HT1080 (cell line): ENCODE measurements at places on chromosomes 3 and 15.

GRCh38 chr3:24493746-24494617 is 668 bp downstream of the THRB start:
- peak; percentile 35 for DNase-seq

- DNase-seq: no peak
These were observed 47.5 kb downstream of the ZNF609 start for GRCh38 chr15:64507845-64508244.

GRCh38 chr3:120353463-120353862 is 4.3 kb upstream of the LRRC58 start:
- DNase-seq: no peak

- DNase-seq: no peak
These were observed 17.1 kb upstream of the KY start for GRCh38 chr3:134667956-134668355.

DNA sequence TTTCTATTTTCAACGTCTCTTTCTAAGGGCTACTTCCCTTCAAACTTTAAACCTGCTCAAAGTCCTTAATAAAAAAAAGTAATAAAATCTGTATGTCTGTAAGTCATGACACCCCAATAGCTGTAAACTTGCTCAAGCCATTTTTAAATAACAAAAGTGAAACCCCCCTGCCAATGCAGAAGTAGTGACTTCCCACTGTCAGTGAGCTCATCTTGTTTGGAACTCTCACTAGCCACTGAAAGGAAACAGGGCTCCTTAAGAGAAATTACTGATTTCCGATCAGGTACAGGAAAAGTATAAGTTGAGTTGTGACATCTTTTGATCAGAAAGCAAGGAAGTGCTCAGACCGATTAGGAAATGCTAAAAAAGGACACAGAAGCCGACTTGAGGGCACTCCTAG is 27.6 kb upstream of the GPR171 start:
- no peak for DNase-seq

DNA sequence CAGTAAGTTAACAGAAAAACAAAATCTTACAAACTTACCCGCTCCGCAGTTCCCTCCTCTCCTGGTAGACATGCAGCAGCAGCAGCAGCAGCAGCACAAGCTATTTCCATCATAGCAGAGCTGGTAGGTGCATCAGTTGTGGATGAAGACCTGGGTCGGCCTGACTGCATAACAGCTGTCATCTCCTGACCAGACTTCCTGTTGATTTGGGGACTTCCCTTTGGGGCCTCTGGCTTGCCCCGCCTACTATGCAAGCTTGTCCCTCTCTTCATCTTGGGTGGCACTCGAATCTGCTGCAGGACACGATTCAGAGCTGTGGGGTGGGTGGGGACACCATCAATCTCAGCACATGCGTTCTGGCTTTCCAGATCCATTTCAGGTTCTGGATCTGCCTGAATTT is 65.7 kb downstream of the TMCC1 start:
- no peak for DNase-seq

GRCh38 chr3:197974016-197974415 is 14.0 kb downstream of the LMLN start:
- DNase-seq: no peak

DNA sequence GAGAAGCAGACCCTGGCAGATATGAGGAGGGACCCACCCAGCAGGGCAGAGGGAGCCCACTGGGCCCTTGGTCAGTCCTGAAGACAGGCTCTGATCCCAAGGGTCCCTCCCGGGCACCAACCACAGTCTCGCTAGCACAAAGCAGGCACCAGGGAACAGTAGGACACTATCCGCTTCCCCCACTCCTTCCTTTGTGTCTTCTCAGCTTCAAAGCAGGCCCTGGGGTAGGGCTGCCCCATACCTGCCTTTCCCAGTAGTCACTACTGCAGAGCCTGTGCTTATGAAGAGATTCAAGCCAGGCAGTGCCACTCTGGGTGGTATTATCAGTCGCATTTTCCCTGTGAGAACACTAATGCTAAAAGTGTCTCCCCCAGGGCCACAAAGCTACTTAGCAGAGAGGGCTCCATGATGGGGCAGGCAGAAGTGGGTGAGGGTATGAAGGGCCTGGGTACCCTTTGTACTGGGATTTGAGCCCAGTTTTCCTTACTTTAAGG is 32.7 kb downstream of the SRPRB start:
- no peak for DNase-seq

DNA sequence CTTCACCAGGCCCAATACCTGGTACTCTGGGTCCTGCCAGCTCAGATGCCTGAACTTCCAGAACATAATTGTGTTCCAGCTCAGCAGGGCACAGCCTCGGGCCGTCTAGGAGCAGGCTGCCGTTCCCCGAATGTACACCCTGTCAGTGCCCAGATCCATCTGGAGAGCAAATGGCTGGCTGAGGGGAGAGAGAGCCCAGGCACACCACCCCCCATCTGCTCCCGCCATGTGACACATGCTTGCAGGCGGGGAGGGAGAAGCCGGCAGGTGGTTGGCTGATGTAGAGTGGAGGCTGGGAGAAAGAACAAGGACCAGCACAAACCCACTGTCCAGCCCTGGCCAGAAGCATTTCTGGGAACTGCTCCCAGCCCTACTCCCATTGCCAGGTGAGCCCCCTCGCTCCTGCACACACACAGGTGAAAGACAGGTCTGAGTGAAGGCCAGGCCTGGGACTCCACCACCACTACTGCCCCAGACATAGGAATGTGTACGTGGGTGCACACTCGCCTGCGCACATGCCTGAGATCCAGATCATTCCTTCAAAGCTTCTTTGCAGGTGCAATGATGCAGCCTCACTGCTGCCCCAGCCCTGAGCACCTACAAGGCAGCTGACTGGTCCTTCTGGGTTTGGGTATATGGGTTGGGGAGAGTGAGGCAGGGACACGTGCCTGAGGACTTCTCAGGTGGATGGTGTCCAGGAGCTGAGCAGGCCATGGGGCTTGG is 53.5 kb downstream of the SEMA5B start:
- no peak for DNase-seq
